NCI-H1436 treated with DMSO at 0.1 percent for 48 hours (cell line): ENCODE measurements at places on chromosomes 6 and 20.

DNA sequence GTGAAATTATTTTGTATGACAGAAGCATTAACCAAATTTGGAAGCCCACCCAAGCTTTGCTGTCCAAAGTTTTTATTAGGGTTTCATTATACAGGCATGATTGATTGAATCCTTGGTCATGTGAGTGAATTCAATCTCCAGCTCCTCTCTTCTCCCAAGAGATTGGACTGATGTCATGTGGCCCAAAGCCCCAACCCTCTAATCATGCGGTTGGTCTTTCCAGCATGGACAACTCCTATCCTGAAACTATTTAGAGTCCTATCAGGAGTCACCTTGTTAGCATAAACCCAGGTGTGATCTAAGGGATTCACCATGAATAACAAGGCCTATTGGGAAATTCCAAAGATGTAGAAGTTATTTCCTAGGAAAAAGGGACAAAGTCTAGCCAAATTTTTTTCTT lies 10.6 kb downstream of the POLR3F start:
- no peak for DNase-seq

- DNase-seq = no peak
Observed at GRCh38 chr20:14030991-14031390, 35.7 kb downstream of the MACROD2 start.

GRCh38 chr20:21507400-21508229 lies 6.2 kb downstream of the NKX2-2 start:
- DNase-seq = no peak

GRCh38 chr20:48128436-48128835 lies 343.2 kb upstream of the SULF2 start:
- no peak for DNase-seq

GRCh38 chr6:105432797-105433196 lies 29.9 kb upstream of the PREP start:
- DNase-seq = no peak

DNA sequence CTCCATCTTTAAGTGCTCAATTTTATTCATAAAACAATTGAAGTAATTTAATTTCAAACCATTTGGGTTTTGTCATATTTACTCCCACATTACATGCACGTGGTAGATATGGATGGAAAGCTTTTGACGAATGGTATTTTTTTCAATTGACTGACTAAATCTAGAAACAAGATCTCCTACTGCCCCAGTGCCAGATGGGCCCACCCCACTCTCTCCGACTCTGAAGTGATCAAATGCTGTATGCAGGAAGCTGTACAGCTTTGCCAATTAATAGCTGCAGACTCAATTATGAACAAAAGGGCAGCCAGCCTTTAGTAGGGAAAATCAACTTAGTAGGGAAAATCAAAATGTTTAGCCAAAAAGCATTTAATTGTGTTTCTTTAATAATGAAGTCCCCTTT lies 46.2 kb downstream of the PACRG start:
- no peak for DNase-seq

- no peak for DNase-seq
Observed at GRCh38 chr20:19565736-19566135, 192.3 kb upstream of the RIN2 start.
